A549 treated with GW870086 at 1 μM for 4 hours (cell line): ENCODE measurements at places on chromosomes 2 and 18. TPM values are rescaled to one million over a fixed set of nuclear protein-coding genes. Genes with fewer than 3 reads are reported as not detected.

The KCNE4 gene
- 0.24 to 0.69 TPM (median 0.57 TPM) in 5 replicates for total RNA-seq

The LRATD1 gene
- 0.02 to 0.09 TPM (median 0.05 TPM) in 4 of 5 replicates, not detected in the other for total RNA-seq

The DPP10 gene
- total RNA-seq = not detected in 5 replicates

The CXCR2 gene
- not detected in 5 replicates for total RNA-seq

The SCG2 gene
- total RNA-seq = 0.82 to 1.4 TPM (median 0.99 TPM) in 5 replicates

The HNMT gene
- 0.36 to 1.3 TPM (median 0.96 TPM) in 5 replicates for total RNA-seq

The PSMA8 gene
- not detected in 5 replicates for total RNA-seq

The RTP5 gene
- total RNA-seq = not detected in 5 replicates

The ONECUT2 gene
- 0.25 to 0.61 TPM (median 0.34 TPM) in 5 replicates for total RNA-seq

The PLGLB1 gene
- total RNA-seq = 0.29 to 0.88 TPM (median 0.31 TPM) in 5 replicates

The VSNL1 gene
- not detected in 5 replicates for total RNA-seq

The INSIG2 gene
- total RNA-seq = 10.2 to 15.1 TPM (median 13.6 TPM) in 5 replicates

The SLC16A14 gene
- total RNA-seq = 0.43 to 1.6 TPM (median 0.80 TPM) in 5 replicates

The CDH19 gene
- 0.52 to 1.2 TPM (median 1.0 TPM) in 5 replicates for total RNA-seq

The NT5C1B gene
- total RNA-seq = not detected in 5 replicates

The GPR155 gene
- 0.19 to 0.28 TPM (median 0.25 TPM) in 4 of 5 replicates, not detected in the other for total RNA-seq

The DIPK1C gene
- not detected in 5 replicates for total RNA-seq

The NYAP2 gene
- total RNA-seq = not detected in 5 replicates

The MYO1B gene
- 46.9 to 66.5 TPM (median 52.4 TPM) in 5 replicates for total RNA-seq

The CRYGA gene
- total RNA-seq = not detected in 5 replicates

The SERPINB2 gene
- total RNA-seq = 0.07 TPM in 1 of 5 replicates, not detected in the others

The AQP12A gene
- not detected in 5 replicates for total RNA-seq

The ALKAL2 gene
- total RNA-seq = not detected in 5 replicates

The INHBB gene
- total RNA-seq = 20.3 to 31.5 TPM (median 23.1 TPM) in 5 replicates

The SLC5A7 gene
- not detected in 5 replicates for total RNA-seq

The ALPG gene
- total RNA-seq = 0.24 to 0.47 TPM (median 0.38 TPM) in 5 replicates

The SNED1 gene
- total RNA-seq = 0.79 to 2.5 TPM (median 1.2 TPM) in 5 replicates

The NR4A2 gene
- total RNA-seq = 1.9 to 2.6 TPM (median 2.3 TPM) in 5 replicates

The SCN7A gene
- not detected in 5 replicates for total RNA-seq

The IL36B gene
- 0.13 TPM in 1 of 5 replicates, not detected in the others for total RNA-seq

The CFAP221 gene
- 0.09 to 0.38 TPM (median 0.26 TPM) in 4 of 5 replicates, not detected in the other for total RNA-seq

The MOGAT1 gene
- not detected in 5 replicates for total RNA-seq

The ABCG5 gene
- not detected in 5 replicates for total RNA-seq

The PLGLB2 gene
- total RNA-seq = 0.17 to 0.34 TPM in 2 of 5 replicates, not detected in the others

The ABCG8 gene
- not detected in 5 replicates for total RNA-seq

The CMPK2 gene
- total RNA-seq = 0.65 to 1.3 TPM (median 0.77 TPM) in 5 replicates

The LANCL1 gene
- total RNA-seq = 15.4 to 29.8 TPM (median 26.0 TPM) in 5 replicates

The G6PC2 gene
- total RNA-seq = not detected in 5 replicates

The UGT1A8 gene
- total RNA-seq = 0.07 to 0.28 TPM in 2 of 5 replicates, not detected in the others

The TNS1 gene
- 12.4 to 26.9 TPM (median 19.2 TPM) in 5 replicates for total RNA-seq
